ENCODE measurements at places on chromosomes 11 and 22.

DNA sequence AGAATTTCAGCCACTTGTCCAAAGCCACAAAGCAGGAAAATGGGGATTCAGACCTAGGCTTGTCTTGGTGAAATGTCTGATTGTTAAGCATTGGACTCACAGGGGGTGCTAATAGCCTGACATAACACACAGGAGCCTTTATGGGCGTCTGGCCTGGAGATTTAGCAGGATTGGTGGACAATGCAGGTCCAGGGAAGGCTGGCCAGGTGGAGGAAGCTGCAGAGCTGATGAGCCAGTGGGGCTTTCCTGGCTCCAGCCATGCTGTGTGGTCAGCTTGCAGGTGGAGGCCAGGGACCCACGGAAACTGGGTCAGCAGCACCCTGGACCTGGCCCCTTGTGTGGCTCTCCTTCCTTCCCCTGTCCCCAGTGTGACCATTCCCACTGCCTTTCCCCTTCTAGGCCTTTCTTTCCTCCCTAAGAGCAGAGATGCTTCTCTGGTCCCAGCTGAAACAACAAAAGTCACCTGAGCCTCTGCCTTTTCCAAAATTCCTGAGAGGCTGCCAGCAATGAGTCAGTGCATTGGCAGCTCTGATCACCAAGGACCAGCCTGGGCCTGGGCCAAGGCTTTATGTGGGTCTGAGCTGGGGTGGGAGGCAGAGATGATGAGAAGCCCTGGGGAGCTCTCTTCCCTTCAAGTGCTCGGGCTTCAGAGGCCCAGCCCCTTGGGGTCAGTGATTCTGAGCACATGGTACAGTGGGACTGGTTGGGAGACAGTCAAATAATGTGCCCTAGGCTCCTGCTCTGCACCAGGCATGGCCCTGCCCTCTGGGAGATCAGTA lies 85.2 kb downstream of the CCDC81 start:
- peak; percentile 15 for DNase-seq

- DNase-seq: no peak
Observed at GRCh38 chr11:90874281-90874680, 651.4 kb upstream of the CHORDC1 start.

DNA sequence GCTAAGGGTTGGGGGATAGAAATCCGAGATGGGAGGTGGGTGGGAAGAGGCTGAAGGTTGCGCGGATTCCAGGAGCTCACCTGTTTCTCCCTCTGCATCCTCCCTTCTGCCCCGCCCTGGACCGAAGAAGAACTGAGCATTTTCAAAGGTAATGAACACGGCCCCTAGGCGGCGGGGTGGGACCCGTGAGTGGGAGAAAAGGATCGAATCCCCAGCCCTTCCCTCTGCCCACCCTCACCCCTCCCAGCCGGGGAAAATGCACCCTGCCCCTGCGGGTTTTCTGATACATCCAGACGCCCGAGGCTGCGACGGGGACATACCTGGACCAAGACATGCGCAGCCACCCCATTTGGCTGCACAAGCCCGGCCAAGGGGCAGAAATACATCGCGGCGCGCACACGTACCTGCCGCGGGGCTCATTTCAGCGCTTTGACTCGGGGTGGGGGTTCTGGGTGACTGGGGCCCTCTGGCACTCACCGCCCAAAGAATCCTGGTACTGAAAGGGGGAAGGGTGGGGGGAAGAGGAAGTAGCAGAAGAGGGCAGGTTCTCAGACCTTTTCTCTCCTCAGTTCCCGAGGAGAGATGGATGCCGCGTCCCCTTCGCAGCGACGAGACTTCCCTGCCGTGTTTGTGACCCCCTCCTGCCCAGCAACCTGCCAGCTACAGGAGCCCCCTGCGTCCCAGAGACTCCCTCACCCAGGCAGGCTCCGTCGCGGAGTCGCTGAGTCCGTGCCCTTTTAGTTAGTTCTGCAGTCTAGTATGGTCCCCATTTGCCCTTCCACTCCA lies 6.0 kb downstream of the VSIG2 start:
- DNase-seq: no peak

DNA sequence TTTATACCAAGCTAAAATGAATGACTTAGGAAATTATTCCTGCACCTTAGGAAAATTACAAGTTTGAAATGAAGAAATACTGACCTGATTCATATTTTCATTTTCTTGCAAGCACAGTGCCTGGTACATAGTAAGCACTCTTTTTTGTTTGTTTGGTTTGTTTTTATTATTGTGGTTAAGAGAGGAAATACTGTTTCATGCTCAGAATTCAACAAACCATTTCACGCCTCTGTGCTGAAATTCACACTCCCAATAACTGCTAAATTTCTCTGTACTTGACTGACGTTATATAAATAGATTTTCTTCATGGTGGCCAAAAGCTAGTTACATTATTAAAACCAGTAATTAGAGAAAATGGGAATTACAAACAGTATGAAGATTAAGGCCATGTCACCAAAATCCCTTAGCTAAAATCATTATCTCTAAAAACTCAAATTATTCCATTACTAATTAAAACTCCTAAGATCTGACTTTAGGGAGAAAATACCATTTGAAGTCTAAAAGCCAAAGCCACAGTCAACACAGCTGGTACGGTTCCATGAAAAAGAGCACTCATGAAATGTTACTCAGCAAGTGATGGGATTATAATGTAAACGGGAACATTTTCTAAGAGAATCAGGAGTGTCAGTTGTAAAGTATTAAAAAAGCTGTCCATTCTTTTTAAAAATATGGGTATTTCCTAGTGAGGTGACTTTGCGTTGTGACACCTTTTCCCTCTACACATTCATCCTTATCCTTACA lies 77.8 kb upstream of the DDI1 start:
- no peak for DNase-seq

GRCh38 chr22:44348971-44349560 lies 36.3 kb upstream of the SHISAL1 start:
- no peak for DNase-seq

GRCh38 chr11:14320020-14320419 lies 39.0 kb downstream of the RRAS2 start:
- no peak for DNase-seq

GRCh38 chr11:9015677-9016076 lies 11.9 kb upstream of the NRIP3 start:
- DNase-seq: peak; percentile 97

DNA sequence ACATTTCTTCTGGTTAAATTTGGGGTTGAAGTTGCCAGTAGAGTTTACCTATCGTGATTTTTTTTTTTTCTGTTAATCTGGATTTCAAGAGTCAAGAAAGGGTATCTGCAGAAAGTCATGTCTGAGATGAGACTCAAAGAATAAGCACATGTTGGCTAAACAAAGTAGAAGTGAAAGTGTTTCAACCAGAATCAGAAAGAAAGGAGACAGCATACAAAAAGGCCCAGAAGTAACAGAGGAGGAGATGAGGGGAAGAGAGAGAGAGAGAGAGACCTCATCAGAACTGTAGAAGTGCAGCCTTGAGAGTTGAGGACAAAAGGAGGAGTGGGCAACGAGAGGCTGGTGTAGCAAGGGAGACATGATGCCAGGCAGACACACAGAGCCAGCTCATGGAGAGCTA lies 54.9 kb downstream of the SVIP start:
- no peak for DNase-seq

GRCh38 chr22:37515901-37516300 lies 3.3 kb downstream of the CARD10 start:
- no peak for DNase-seq

GRCh38 chr22:37043828-37044538 lies 7.6 kb upstream of the KCTD17 start:
- DNase-seq: no peak

- DNase-seq: no peak
Observed at GRCh38 chr11:87215236-87215635, 177.5 kb downstream of the TMEM135 start.

- no peak for DNase-seq
Observed at GRCh38 chr11:30488304-30488998, 97.7 kb downstream of the MPPED2 start.

- DNase-seq: no peak
Observed at GRCh38 chr11:19480540-19480939, 232.1 kb upstream of the NAV2 start.

GRCh38 chr11:102843489-102843888 lies at the start of gene MMP3:
TSS of gene MMP3 (minus strand) at chr11:102843609. CDS start at chr11:102843546, 63 bp downstream.
- no peak for DNase-seq

- DNase-seq: no peak
Observed at GRCh38 chr11:78586452-78587046, 11.9 kb upstream of the NARS2 start.

DNA sequence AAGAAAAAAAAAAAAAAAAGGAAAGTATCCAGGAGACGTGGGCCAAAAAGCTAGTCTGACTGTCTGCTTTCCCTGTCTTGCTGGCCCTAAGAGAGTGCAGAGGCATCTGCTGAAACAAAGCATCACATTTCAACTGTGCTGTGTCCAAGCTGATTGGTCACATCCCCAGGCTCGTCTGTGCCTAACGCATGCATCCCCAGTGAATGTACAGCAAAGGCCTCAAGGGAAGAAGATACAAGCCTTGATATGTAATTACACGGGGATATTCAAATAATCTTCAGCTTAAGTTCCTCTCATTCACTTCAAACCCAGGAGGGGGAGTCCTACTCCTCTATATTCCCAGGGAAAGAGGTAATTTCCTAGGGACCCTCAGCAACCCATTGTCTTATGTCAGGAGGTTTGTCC lies 5.4 kb upstream of the SORL1 start:
- DNase-seq: no peak

DNA sequence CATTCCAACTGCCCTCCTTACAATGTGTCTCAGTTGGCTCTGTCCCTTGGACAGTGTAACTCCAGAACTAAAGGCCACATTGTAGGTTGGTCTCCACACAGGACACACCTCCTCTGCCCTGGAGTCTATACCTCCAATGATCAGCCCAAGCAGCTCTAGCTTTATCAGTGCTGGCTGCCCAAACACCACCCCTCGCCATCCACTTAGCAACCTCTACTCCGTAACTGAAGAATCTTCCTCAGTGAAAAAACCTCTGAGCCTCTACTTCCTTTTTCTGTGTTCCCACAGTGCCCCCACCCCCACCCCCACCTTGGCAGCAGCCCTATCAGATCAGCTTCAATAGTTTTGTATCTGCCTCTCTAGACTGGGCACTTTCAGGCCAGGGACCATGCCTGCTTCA lies 33.4 kb downstream of the SERPINH1 start:
- DNase-seq: no peak

DNA sequence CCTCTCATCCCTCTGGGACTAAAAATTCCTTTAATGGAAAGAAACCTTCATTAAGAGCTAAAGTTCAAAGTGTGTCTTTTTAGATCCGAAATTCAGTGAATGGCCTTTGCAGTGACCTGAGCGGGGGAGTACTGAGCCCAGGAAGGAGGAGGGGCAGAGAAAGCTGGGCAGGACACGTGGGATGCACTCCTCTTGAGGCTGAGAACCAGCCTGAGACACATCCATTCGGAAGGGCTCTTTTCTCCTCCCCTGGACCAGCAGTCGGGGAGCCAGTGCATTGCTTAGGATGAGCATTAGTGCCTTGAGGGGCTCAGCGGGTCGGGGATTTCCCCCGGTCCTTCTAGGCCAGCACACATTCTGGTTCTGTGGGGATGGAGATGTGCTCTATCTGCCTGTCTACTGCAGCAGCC lies 258.9 kb upstream of the B3GAT1 start:
- DNase-seq: no peak

- peak; percentile 45 for DNase-seq
Observed at GRCh38 chr11:47271328-47271727, 1.4 kb downstream of the MADD start.
